ENCODE measurements at places on chromosomes 12 and 14.

GRCh38 chr14:80266930-80267329 lies 55.6 kb upstream of the DIO2 start:
- no peak for DNase-seq

GRCh38 chr12:77387214-77387613 lies 321.8 kb upstream of the E2F7 start:
- no peak for DNase-seq

- DNase-seq, result no peak
Measured at GRCh38 chr12:123815968-123816367, 53.9 kb downstream of the DNAH10 start.

GRCh38 chr14:51852541-51852940 lies 7.9 kb upstream of the GNG2 start:
- no peak for DNase-seq

- no peak for DNase-seq
Measured at GRCh38 chr12:116104167-116104767, 173.2 kb downstream of the MED13L start.

DNA sequence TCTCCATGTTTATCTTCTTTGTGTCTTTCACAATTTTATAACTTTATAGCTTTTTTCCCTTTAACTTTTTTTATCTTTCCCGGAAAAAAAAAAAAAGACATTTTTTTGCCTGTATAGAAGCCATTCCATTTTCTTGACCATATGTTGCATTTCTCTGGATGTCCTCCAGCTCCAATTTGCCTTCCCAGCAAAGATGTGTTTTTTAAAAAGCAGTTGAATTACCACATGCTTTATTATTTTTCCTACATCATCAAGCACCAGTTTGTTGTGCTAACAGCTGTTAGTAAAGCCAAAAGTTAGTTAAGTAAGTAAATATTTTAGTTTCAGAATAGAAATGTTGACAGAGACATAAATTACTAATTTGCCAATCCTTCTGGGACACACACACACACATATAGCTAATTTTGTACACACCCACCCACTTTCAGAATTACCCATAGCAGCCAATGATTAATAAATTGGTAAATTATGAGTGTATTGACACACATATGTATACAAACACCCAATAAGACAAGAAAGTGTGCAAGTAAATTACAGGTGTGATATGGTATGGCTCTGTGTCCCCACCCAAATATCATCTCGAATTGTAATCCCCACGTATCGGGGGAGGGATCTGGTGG lies 118.3 kb downstream of the SLC38A6 start:
- DNase-seq, result no peak

GRCh38 chr12:94149119-94149780 lies 873 bp downstream of the PLXNC1 start:
- DNase-seq, result no peak

DNA sequence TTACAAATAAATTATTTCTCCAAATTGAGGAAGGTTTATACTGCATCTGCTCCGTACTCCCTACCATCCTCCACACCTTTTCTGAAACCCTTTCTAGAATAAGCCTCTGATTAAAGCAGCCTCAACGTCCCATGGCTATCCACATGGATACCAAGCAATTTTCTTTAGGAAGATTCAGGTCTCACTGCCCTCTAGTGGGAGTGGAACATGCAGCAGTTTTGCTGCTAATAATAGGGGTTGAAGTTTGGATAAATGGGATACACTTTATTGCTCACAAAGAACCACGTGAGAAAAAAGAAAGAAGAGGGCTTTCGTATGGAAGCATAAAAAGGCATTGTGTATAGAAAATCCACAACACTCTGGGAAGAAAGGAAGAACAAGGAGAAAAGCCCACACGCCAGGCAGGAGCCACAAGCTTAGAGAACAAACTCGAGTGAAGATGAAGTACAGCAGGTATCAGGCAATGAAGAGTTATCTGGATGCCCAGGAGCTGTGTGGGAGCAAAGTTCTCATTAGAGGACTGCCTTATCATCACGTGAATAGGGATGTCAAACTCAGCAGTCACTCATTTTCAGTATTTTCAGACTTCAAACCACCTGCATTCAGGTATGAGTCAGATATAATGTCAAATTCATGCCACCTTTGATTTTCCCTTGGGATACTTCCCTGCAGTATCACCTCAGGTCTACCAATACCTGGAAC lies 45.8 kb downstream of the CCER1 start:
- no peak for DNase-seq

GRCh38 chr12:107859367-107859766 lies 84.9 kb downstream of the ASCL4 start:
- no peak for DNase-seq

DNA sequence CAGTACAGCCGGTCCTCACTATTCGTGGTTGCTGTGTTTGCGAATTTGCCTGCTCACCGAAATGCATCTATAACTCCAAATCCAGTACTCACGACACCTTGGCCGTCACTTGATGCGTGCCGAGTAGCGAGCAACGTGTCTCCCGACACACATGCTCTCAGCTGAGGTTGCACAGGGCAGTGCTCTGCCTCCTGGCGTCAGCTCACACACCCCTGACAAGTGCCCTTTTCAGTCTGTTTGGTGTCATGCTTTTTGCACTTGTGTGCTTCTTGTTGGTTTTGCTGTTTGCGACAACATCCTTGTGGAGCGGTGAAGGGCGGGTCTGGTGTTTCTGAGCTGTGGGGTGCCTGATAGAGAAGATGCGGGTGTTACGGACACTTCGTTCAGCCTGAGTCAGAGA lies 110.4 kb upstream of the RFLNA start:
- DNase-seq, result no peak

- no peak for DNase-seq
Measured at GRCh38 chr14:43001731-43002130, 1395.1 kb downstream of the LRFN5 start.

- no peak for DNase-seq
Measured at GRCh38 chr14:34662561-34663088, 32.7 kb upstream of the SNX6 start.
